ENCODE measurements at places on chromosomes 6 and 20. TPM values are rescaled to one million over a fixed set of nuclear protein-coding genes. Genes with fewer than 3 reads are reported as not detected.

DNA sequence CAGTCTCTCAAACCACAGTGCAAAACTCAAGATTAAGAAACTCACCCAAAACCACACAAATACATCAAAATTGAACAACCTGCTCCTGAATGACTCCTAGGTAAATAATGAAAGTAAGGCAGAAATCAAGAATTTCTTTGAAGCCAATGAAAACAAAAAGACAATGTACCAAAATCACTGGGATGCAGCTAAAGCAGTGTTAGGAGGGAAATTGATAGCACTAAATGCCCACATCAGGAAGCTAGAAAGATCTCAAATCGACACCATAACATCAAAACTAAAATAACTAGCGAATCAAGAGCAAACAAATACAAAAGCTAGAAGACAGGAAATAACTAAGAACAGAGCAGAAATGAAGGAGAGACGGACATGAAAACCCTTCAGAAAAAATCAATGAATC is 70.5 kb downstream of the TBC1D32 start:
- DNase-seq = no peak

DNA sequence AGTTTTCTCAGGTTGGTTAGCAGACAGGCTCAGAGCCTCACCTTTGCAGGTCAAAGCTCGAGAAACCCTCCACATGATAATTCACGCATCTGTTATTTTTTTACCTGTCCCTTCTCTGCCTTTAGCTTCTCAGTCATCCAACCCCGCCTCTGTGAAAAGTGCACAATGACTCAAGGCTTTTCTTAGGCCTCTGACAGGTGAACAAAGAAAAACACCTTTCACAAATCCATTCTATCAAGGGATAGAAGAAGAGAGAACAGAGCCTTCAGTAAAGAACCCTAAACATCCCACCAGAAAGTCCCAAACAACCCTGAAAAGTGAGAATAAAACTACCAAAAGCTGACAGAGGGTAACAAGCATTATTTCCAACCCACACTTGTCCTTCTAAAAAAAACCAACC is 178.2 kb downstream of the GJA10 start:
- DNase-seq = peak; percentile 38

DNA sequence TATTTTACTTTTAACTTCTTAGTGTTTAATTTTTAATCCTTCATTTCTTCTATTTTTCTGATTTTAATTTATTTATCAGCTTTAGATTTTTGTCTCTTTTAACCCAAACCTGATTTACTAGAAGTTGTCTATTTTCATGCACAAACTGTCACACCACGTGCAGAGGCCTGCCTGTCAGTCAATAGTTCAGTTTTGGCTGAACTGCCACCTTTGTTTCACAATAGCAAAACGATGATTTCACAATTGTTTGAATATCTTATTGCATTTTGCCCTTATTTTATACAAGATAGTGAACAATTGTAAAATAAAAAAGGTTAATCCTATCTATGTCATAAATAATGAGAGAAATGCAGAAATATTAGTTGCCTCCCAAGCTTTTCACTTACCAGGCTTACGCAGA is 24.0 kb upstream of the PPP1R3G start:
- no peak for DNase-seq

GRCh38 chr20:32585586-32586127 is 524 bp upstream of the NOL4L start:
- DNase-seq = peak; percentile 53

DNA sequence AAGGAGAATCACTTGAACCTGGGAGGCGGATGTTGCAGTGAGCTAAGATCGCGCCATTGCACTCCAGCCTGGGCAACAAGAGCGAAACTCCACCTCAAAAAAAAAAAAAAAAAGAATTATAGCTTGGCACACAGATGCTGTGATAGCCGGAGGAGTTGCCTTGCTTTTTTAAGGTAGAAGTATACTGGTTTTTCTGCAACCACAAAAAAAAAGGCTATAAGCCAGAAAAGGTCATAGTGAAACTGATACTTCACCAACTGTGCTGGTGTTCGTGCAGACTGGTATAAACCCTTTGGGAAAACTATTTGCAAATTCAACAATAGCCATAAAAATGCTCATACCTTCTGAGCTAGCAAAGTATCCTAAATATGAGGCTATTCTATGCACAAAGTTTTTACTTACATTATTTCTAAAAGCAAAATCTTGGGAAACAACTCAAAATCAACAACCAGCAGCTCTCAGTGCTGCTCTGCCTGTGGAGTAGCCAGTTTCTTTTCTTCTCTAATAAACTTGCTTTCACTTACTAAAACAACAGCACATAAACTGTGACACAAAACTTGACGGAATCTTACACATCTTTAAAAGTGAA is 44.0 kb downstream of the B4GALT5 start:
- DNase-seq = peak; percentile 16

DNA sequence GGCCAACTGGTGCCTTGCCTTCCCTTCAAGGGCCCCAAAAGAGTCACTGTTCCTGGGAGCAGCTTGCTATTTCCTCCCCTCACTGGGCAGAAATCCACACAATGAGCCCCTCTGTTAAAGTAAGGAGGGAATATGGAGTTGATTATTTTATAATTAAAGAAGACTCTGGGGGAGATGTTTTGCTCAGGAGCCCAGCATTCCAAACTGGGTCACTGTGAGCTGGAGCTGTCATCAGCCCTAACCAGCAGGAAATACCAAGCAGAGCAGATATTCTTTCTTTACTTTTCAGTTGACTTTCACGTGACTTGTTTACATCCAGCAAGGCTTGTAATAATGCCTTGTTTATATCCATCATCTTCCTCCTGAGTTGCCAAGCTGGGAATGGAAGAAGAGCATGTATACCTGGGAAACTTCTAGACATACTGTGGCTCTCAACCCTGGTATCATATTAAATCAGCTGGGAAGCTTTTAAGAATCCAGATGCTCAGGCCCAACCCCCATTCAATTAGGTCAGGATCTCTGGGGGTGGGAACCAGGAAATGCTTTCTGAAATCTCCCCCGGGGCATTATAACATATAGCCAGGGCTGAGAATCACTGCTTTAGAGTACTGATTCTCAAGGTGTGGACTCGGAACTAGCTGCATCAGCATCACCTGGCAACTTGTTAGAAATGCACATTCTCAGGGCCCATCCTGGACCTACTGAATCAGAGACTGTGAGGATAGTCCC is 175.6 kb upstream of the MYLIP start:
- DNase-seq = no peak

DNA sequence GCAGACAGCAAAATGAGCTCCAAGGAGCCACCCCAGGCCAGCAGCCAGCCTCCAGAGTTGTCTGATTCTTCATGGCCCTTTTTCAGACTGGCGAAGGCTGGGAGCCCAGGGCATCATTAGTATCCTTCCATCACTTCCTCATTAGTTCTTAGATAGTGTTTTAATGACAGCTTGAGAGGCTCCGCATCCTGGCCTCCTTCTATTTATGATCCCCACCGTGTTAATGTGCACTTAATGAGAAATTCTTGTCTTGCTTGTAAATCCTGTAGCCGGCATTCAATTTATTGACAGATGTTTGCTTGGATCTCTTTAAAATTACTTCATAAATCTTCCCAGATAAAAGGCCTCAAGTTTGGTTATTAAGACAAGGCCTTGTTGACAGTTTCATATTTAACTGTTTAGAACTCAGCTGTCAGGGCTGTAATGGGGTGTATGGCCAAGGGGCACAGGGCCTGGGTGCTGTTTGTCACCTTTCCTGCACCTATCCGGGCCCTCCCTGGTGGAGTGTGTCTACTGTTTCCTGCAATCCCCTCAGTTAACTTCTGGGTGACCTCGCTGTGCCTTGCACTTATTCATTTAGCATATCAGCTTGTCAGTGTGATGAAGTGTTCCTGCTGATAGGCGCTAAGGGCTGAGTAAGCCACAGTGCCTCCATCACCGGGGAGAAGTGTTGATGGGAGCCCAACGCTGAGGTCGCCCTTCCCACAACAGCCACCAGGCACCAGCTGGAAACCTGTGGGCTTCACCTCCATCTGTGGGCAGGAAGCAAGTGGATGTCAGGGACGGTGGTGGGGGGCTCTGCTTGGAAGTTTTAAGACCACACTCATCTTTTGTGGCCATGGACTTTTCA is 169.3 kb downstream of the TSHZ2 start:
- peak; percentile 22 for DNase-seq

- DNase-seq = no peak
Measured at GRCh38 chr6:126640921-126641320, 301.0 kb downstream of the CENPW start.

DNA sequence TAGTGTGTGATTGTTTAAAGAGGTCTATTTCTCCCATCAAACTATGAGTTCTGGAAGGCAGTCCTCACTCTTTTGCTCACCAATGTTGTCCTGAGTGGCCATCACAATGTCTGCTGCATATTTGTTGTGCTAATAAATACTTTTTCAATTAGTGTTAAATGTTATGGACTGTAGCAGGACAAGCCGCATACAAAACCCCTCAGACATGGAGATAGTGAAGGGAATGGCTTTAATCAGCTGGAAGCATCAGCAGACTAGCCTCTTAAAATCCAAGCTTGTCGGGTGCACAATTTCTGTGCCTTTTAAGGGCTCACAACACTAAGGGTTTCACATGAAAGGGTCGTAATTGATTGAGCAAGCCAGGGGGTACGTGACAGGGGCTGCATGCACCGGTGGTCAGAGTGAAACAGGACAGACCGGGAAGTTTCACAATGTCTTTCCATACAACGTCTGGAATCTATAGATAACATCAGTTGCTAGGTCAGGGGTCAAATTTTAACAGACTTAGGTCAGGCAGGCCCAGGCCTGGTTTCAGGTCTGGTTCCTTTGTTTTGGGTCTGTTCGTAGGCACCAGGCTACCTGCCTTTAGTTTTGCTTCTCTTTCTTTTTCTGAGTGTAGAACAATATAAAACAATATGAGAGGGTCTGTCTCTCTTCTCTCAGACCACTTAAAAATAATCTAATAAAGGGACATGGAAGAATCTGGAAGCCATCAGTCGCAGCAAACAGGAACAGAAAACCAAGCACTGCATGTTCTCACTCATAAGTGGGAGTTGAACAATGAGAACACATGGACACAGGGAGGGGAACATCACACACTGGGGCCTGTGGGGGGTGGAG is 327.6 kb upstream of the HTR1E start:
- DNase-seq = no peak

GRCh38 chr6:38508286-38508685 is 131.4 kb downstream of the BTBD9 start:
- DNase-seq = no peak

GRCh38 chr6:73800997-73801396 is 105.0 kb downstream of the CD109 start:
- DNase-seq = no peak

DNA sequence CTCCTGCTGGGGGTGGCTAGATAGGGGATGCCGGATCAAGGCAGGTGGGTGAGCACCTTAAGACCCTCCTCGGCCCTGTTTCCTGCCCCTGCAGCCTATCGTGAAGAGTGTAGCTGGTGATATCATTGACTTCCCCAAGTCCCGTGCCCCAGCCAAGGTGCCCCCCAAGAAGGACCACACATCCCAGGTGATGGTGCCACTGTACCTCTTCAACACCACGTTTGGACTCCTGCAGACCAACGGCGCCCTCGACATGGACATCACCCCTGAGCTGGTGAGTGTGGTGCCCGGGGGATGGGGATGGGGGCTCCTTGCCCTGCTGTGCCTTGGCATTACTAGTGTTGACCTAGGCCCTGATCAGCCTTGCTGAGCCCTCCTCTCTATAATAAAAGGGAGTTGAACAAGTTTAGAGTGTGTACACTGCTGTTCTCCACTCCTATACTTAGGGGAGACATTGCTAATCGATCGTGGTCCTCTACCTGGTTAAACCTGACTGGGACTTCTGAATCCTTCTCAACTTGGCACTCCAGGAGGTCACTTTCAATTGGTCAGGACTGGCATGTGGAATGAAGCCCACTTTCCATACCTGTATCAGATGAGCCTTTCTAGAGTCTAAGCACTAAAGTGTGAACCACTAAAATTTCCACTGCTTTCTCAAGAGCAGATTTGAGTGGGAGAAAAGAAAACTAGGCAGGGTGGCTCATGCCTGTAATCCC is 11.0 kb downstream of the BPIFB3 start:
- DNase-seq = no peak

GRCh38 chr6:8013763-8014162 is 50.4 kb downstream of the BLOC1S5 start:
- no peak for DNase-seq

GRCh38 chr6:8060346-8060745 is 3.8 kb downstream of the BLOC1S5 start:
- no peak for DNase-seq

DNA sequence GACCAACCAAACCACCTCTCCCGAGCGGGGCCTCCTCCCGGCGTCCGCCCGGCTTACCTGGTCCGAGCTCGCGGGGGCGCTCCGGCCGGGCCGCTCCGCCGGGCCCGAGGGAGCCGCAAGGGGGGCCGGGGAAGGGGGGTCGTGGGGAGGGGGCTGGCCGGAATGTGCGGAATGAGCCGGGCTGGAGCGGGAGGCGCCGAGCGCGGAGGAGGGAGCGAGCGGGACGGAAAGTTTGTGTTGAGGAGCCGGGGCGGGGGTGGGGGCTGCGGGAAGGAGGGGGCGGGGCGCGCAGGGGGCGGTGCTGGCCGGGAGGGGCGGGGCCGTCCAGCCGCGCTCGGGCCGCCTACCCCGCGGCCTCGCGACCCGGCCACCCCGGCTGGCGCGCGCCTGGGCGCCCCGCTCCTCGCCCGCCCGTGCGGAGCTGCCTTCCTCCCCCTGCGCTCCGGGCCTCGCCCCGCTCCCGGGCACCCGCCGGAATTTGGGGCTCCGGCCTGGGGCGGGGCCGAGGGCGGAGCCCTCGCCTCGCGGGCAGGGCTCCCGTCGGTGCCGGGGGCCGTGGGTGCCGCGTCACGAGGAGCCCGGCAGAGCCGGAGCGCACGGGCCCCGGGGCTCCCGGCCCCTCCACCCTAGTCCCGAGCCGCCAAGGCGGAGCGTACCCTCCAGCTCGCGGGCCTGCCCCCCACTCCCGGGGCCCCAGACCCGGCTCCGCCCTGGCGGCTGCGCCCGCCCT is at the start of gene TEAD3:
Gene TEAD3, minus strand, starts transcription at position 239 of the 730 bp plus-strand sequence.
- DNase-seq = peak; percentile 70

DNA sequence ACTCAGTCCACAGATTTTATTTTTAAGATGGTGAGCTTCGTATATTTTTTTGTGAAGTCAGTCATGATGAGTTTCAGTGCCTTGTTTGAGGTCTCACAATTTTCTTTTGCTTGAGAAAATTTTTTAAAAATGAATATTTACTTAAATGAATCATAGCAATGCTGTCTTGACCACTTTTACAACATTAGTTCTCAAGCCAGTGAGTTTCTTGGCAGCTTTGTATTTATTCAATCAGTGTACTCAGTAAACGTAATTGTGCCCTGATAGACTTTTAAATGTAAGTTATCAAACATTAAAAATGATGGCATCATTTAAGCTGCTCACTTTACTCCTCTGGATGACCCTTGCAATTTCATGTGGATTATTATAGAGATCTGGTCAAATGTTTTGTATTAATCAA is 261.4 kb downstream of the KHDC1L start:
- no peak for DNase-seq

- no peak for DNase-seq
Measured at GRCh38 chr20:42613076-42613475, 576.6 kb downstream of the PTPRT start.

GRCh38 chr6:148340586-148341297 is 1.9 kb upstream of the SASH1 start:
- DNase-seq = no peak

The GMPR gene
- total RNA-seq = 1.4 TPM

The CALHM6 gene
- total RNA-seq = 10.0 TPM

The SOBP gene
- total RNA-seq = 0.23 TPM

The PLEKHG1 gene
- total RNA-seq = 8.2 TPM

The LAMA2 gene
- 0.65 TPM for total RNA-seq

The MRPL14 gene
- 43.3 TPM for total RNA-seq

The SERINC3 gene
- 58.5 TPM for total RNA-seq

The PPP1R3G gene
- total RNA-seq = 0.09 TPM

The UBE3D gene
- 6.5 TPM for total RNA-seq

The GLYATL3 gene
- not detected for total RNA-seq

The TENT5A gene
- total RNA-seq = 0.43 TPM

The WFDC10B gene
- not detected for total RNA-seq

The SLC35F1 gene
- 0.18 TPM for total RNA-seq

The SPTLC3 gene
- 1.3 TPM for total RNA-seq

The ENPP4 gene
- 6.6 TPM for total RNA-seq

Measured in activated CD4-positive, alpha-beta T cell treated with anti-CD3 and anti-CD28 coated beads for 36 hours (primary cell).